DMS79 treated with DMSO at 0.1 percent for 48 hours (cell line): ENCODE measurements at places on chromosomes 6 and 20.

GRCh38 chr20:61129311-61129710 lies 122.8 kb upstream of the CDH4 start:
- DNase-seq: no peak

- no peak for DNase-seq
Measured at GRCh38 chr20:3168079-3168828, 5.1 kb downstream of the LZTS3 start.

DNA sequence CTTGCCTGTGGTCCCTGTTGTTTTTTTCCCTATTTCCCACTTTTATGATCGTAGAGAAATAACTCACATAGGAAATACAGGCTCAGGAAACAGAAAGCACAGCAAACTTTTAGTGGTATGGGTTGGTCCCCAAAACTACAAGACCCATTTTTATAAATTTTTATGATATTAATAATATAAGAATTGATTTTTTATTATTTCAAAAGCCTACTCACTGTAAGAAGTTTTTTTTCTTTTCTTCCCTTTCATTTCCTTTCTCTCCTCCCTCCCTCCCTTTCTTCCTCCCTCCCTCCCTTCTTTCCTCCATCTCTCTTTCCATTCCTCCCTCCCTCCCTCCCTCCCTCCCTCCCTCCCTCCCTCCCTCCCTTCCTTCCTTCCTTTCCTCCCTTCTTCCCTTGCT lies 141.5 kb downstream of the ZDHHC14 start:
- no peak for DNase-seq

GRCh38 chr6:92767101-92767500 lies 652.3 kb downstream of the EPHA7 start:
- no peak for DNase-seq

DNA sequence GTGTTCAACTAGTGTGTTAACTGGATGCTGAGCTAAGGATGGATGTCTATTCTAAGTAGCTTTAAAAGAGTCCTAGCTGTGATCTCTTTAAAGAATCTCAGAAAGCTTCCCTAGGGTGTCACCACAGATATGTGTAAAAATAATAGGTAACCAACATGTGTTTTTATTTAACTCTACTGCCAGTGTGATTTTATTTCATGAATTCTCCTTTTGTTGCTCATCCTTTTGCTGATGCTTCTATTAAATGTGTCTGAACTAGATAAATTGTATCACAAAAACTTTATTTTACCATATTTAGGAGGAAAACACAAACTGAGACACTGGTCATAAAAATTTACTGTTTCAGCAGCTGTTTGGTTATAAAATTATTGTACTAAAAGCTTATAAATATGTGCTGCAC lies 809.4 kb upstream of the CITED2 start:
- no peak for DNase-seq

- DNase-seq: no peak
Measured at GRCh38 chr6:152461556-152461955, 175.6 kb downstream of the SYNE1 start.
